Fibroblast of the aortic adventitia (primary cell): ENCODE measurements at places on chromosomes 7 and 10. TPM values are rescaled to one million over a fixed set of nuclear protein-coding genes. Genes with fewer than 3 reads are reported as not detected.

GRCh38 chr7:49618028-49618427 is 155.4 kb upstream of the VWC2 start:
- no peak for DNase-seq

The SPDYE11 gene
- 0.08 TPM in 1 of 2 replicates, not detected in the other for total RNA-seq

The ITGA8 gene
- 2.6 and 38.5 TPM in 2 replicates for total RNA-seq

GRCh38 chr7:128113839-128114238 is 82.6 kb upstream of the LRRC4 start:
- DNase-seq, result no peak

DNA sequence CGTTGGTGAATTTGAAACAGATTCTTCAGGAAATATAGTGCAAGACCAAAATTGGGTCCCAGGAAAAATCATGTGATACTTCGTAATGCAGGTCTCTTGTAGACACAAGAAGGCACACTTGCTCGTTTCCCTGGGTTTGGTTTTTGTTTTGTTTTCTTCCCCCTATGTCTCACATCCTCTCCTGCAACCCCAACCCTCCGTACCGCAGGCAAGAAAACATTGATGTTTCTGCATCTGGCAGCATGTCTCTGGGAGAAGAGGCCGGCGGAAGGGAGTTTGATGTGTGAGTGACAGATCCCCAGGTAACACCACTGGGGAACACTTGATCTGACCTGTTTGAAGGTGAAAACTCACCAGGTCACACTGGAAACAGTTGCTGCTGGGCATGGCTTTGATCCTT is 718.5 kb downstream of the AUTS2 start:
- no peak for DNase-seq

DNA sequence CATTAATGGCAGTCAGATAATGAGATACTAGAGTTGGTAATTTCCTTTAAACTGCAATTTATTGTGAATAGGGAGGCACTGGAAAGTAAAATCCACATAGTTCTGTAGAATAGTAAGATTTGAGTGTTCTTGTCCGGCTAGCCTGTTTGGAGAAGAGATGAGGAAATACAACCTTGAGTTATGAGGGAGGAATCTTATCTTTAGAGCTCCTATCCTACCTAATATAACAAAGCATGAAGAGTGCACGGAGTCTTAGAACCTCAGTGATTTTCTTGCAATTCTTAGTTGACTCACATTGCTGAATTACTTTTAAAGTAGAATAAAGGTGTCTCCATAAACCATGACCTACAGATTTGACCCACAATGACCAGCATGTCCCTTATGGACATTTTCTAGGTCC is 73.4 kb downstream of the ATAD1 start:
- no peak for DNase-seq

The LDB3 gene
- under 0.01 TPM in 1 of 2 replicates, not detected in the other for total RNA-seq

- DNase-seq, result no peak
These were observed 45.4 kb upstream of the GRM3 start for GRCh38 chr7:86598311-86598710.

DNA sequence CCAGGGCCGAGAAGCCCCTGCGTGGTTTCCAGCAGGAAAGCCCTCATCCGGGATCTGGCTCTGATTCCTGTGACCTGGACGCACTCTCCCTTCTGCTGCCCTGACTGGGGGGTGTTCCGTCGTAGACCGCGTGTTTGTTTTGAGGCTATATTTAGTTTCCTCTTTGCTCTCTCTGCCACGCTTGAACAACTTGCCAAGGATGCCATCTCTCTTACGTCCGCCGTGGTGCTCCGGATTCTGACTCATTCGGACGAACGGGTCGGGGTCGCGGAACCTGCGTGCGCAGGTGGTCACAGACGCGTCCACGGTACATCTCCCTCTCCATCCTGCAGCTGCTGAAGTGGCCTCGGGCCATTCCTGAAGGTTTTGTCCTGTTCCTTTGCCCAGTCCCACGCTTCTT is 10.4 kb upstream of the SORCS3 start:
- DNase-seq, result no peak

DNA sequence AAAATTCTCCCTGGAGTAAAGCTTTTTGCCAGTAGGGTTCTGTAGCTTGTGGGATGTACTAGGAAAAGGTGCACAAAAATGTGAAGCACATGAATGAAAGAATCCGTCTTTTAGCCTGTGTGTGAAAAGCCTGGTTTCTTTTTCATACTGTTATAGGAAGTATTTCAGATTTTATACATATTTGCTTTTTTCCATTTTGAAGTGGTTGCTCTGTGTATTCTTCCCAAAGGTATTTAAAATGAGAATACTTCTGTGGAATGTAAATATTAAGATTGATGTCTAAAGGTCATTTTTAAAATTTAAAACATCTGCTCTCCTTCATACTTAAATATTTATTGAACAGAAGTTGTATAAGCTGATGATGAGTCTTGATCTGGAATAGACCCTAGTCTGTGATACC is 96.8 kb downstream of the CDK14 start:
- DNase-seq, result no peak

DNA sequence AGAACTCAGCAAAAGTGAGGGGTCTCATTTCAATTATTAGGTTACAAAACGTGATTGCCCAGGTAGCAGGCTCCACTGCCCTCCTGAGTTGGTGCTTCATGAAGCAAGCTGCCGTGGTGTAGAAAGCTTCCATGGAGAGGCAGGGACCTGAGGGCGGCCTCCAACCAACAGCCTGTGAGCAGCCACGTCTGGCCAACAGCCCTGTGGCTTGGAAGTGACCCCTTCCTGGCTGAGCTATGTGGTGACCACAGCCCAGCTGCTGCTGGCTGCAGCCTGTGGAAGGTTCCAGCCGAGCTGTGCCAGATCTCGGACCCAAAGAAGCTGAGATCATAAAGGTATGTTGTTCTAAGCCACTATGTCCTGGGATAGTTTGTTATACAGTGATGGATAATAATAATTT is 122.5 kb upstream of the KLF6 start:
- peak; percentile 66 for DNase-seq

DNA sequence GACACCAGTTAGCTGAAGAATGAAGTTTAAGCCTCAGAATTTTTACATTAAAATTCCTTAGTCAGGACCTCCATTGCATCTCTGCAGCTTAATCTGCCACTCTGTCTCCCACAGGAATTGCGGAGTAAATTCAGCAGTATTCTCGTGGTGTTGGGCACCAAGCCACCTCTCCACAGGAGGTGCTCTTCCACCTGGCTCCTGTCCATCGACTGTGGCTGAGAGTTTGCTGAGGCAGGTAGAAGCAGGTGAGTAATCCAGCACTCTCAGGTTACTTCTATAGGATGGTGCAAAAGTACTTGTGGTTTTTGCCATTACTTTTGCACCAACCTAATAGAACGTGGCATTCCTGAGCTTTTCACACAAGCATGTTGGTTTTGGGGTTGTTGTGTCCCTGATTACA is 134.1 kb downstream of the GFRA1 start:
- no peak for DNase-seq

- no peak for DNase-seq
These were observed 150.5 kb downstream of the FANK1 start for GRCh38 chr10:126046831-126047230.

DNA sequence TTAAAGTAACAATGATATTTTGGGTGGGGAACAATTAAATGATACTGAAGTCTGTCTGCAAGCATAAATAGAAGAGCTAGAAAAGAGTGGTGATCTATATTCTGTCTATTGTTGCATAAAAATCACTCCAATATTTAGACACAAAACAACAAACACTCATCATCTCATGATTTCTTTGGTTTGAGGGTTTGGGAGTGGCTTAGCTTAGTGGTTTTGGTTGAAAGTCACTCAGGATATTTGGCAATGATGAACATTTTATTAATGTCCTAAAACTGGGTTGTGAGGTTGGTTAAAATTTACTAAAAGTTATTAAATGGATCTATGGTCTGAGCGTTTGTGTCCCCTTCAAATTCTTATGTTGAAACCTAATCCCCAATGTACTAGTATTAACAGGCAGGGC is 54.7 kb upstream of the EGFR start:
- no peak for DNase-seq

The MICALL2 gene
- total RNA-seq, result 21.5 and 28.9 TPM in 2 replicates

DNA sequence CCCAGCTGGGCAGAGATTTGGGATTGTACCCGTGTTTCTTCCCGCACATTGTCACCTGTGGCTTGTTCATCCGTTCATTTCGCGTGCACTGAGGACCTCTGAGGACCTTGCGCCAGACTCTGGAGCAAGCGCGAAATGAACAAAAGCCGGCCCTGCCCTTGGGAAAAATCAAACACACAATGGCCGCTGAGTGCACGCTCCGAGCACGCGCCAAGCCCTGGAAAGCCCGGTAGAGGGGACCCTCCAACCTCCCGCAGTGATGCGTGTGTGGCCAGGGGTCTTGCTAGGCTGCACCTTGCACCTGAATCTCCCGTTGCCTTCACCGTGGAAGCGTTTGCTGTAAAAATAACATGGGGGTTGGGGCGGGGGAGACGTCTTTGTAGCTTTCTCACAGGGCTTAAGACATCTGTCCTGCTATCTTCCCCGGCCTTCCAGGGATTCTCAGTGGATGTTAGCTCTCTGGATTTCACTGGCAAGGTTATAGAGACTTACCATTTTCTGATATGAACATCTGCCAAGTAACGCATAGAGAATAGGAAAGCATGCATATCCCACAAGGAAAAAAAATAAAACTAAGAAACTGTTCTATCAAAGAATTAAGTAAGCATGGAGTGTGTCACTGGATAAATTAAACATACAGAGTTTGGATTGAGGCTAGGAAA is 37.3 kb downstream of the ZNF777 start:
- DNase-seq, result peak; percentile 3

The TMEM196 gene
- not detected in 2 replicates for total RNA-seq

DNA sequence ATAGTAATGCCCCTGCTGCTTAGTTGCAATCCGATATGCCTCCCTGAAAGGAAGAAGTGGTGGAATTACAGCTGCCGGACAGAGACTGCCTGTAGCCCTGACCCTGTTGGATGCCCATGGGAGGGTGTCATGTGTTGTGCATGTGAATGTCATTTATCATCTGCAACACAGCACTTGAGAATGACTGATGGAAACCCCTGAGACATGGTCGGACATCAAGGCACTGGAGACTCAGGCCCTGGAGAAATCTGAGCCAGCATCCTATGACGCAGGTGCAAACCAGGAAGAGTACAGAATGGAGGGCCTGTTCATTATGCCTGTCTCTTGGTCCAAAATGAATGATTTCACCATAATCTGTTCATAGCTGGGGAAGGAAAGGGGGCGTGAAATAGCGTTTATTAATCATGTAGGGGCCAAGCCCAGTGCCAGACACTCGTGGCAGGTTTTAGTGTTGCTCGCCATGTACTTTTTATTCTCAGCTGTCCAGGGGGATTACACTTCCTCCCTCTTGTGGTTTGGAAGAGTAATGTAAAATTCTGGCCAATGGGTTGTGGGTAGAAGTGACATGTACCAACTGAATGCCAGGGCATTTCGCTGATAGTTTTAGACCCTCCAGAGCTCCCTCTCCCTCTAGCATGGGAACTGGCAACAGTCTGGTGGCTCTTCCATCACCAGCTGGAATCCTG is 23.0 kb upstream of the LEP start:
- DNase-seq, result no peak

The ITIH5 gene
- 0.09 and 9.6 TPM in 2 replicates for total RNA-seq

DNA sequence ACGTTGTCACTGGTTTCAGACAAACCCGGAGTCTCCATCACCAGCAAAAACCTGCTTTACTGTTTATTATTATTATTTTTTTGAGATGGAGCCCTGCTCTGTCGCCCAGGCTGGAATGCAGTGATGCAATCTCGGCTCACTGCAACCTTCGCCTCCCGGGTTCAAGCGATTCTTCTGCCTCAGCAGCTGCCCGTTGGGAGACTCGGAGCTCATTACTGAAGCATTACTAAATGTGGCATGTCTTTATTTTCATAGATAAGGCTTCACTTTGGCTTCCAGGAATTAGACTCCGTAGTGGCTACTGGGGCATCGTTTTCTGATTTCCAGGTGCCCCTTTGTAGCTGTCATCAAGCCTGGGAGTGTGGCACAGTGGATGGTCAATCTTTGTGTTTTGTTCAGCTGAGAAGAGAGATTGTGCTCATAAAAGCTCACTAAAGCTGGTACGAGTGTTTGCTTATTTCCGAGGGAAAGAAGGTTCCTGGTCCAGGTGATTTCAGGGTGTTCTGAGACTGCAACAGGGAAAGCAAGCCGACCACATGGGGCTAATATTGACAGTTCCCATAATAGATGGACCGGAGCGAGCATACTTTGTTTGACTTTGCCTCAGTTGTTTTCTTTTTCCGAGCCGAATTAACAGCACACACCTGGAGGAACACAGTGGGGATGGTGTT is 163.1 kb downstream of the CAMK1D start:
- DNase-seq, result no peak

DNA sequence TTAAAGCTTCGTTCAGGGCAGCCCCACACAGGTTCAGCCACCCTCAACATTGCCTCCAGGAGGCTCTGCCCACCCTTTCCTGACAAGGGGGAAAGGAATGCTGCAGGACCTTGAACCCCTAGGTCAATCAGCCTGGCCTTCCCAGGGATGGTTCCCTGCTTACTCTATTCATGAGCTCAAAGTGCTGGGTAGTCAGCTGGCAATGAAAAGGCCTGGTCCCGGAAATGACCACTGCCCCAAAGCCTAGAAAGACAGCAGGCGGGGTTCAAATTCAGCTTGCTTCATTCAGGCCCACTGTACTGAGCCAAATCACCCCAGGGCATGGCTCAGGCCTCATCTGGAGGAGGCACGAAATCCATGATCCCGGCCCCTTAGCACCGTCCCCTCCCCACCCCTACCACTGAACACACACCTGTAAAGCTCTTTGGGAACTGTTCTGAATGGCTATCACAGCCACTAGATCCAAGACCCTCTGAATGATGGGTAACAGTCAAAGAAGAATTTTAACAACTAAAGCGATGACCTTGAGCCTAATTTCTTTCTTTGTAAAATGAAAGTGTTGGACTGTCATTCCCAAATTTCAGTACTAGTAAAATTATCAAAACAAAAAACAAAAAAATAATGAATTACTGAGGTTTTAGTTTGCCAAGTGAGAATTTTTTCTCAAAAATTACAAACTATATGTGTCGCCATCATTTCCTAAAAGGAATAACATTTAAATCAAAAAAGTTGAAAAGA is 1.0 kb downstream of the URGCP start:
- peak; percentile 36 for DNase-seq

GRCh38 chr10:63965846-63966245 is 444.6 kb downstream of the REEP3 start:
- DNase-seq, result no peak

The ARHGAP19 gene
- total RNA-seq, result 9.8 and 10.8 TPM in 2 replicates

DNA sequence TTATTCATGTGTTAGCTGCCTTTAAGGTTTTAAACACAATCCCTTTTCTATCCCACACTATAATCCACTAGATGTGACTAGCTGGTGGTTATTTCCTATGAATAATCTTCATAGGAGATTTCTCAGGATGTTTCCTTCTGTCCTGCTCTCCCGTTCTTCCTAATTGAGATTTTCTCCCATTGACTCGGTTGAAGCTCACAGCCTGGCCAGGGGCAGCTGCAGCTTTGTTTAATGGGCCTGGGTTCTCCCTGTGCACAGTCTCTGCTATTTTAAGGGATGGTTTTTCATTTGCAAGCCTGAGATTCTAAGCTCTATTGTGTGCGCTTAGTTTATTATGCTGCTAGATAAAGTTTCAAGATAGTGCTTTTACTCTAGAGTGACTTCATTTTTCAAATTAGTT is 283.4 kb upstream of the AOAH start:
- no peak for DNase-seq
